ENCODE measurements at places on chromosomes 12 and 14.

DNA sequence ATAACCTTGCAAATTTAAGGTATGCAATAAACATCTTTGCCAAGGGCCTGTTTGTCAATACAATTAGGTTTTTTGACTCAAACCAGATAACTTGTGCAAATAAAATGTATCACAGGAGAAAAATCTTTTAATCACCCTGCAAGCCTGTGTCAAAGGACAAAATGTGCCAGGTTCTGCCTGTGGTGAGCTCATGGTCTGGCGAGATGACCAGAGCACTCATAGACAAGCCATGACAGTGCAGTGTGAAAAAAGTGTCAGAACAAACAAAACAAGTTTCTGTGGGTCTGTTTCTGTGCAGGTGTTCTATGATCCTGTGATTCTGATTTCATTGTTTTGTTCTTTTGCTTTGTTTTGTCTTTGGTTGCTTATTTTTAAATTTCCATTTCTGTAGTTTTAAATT is 847.2 kb downstream of the VRK1 start:
- DNase-seq: no peak

GRCh38 chr12:18782827-18783226 is 44.9 kb downstream of the CAPZA3 start:
- DNase-seq: peak; percentile 6

- DNase-seq: peak; percentile 86
Observed at GRCh38 chr14:90827919-90828610, 11.8 kb upstream of the TTC7B start.

DNA sequence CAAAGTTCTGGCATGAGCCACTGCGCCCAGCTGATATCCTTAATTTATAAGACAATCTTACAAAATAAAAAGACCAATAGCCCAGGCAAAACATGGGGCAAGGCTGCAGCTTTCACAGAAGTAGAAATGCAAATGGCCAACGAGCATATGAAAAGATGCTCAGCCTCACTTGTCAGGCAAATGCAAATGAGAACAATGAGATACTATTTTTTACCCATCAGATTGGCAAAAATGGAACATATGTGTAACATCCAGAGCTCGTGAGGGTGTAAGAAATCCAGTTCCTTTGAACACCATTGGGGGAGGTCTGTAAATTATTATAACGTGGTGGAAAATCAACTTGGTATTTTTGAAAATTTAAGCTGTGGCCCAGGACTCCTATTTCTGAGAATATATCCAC is 14.6 kb downstream of the MAP1LC3B2 start:
- DNase-seq: no peak

DNA sequence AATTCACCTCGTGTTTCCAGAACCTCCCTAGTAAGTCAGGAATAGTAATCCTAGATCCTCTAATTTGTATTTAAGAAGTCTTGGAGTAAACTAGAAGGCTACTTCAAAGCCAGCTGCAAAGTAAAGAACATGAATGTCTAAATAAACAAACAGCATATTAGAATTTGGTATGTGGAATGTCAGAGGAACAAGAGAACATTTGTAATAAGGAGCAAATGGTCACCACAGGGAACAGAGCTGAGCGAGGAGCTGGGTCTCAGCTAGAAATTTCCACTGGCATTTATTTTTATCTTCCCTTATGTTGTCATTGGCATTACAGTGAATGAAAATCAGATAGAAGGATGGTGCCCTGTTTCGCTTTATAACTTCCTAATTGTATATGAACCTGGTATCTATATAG is 50.2 kb downstream of the FRMD6 start:
- peak; percentile 54 for DNase-seq

GRCh38 chr12:131901431-131902331 is 7.3 kb downstream of the ULK1 start:
- DNase-seq: no peak

- DNase-seq: no peak
Observed at GRCh38 chr12:108910336-108910735, 30.4 kb downstream of the DAO start.

DNA sequence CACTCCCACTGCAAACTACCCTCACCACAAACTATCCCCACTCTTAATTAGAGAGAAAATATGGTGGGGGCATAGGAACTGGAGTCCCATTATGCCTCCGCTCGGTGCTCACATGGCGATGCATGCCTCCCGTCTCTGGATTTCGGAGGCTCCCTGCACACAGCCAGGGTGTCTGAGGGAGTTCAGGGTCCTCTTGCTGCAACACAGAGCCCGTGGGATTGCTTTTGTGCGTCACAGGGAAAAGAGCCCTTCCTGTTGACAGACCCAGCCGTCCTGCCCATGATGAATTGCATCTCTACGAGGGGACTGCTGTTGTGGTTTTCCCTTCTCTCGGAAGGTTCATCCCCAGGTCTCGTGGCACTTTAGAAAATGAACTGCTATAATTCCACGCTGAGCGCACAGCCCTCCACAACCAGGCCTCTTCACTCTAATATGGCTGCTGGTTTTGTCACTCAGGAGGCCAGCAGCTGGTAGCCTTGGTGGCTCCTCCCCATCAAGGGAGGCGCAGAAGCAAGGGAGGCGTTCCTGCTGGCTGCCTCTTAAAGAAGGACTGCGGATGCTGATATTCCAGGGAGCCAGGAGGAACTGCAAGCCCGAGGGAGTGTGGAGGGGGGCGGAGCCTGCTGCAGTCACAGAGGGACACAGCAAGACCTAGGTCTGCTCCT is 158.0 kb downstream of the KCNA5 start:
- DNase-seq: no peak

DNA sequence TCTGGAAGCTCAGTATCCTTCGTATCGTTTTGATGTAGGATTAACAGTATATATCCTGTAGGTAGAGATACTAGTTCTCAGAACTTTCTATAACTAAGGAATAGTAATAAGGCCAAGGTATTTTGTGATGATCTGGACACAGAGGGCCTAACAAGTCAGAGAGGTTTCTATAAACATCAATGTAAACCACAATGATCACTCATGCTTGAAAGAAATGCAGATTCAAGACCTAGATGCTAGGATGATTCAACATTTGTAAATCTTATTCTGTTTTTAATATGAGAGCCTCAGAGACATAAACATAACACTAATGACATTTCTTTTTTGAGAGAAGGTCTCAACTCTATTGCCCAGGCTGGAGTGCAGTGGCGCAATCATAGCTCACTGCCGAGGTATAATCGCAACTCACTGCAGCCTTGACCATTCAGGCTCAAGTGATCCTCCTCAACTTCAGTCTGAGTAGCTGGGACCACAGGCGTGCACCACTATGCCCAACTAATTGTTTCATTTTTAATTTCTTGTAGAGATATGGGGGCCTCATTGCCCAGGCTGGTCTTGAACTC is 16.2 kb downstream of the SUPT16H start:
- DNase-seq: peak; percentile 12

- no peak for DNase-seq
Observed at GRCh38 chr14:61342486-61342885, 21.1 kb downstream of the PRKCH start.

GRCh38 chr14:86639666-86640065 is 1109.7 kb downstream of the FLRT2 start:
- no peak for DNase-seq

DNA sequence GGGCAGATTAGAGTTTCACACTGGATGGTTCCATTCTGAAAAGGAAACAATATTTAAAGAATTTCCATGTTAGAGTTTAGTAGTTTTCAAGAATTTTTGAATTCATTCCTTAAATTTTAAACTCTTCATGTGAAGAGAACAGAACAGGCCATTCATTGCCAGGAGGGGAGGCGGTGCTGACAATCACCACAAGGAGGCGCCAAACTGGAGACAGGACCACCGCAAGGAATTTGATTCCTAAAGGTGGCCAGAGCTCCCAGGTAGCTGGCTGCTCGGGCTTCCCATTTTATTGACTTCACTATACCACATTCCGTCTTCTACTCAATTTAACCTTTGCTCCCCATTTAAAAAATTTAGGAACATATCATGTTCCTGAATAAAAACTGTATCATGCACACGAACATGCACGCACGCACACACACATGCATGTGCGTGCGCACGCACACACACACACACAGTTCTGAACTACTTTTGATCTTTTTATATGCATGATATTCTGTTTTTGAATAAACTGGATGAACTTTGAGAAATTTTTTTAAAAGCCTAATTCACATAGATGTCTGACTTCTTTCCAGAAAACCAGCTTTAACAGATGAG is 101.2 kb downstream of the NELL2 start:
- DNase-seq: peak; percentile 4

DNA sequence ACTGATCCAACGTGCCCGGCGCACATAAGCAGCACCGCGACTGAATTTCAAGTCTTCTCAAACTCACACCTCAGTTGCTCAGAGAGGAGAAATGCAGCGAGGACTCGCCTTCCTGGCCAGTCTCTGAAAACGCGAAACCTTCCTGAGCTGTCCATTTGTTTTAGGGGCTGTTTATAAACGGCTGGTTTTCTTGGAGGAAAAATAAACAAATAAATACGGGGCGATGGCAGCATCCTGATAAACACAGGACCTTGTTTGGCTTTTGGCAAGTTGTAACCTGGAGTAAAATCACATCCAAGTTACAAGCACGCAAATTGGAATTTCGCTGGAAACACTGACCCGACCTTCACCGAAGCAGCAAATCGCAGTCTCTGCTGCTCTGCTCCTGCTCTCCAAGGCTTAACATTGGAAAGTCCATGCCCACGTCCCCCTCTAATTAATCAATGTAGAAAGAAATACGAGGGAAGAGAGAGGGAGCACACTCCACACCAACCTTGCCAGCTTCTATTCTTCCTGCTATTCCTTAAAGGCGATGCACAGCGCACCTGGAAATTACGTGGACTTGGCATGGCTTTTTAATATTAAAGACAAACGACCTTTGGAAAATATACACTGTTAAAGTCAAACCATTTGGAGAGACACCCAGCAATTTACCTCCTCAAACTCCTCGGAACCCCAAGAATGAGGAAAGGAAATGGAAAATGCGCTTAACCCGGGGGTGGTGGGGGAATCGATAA is 248.8 kb downstream of the APAF1 start:
- no peak for DNase-seq

DNA sequence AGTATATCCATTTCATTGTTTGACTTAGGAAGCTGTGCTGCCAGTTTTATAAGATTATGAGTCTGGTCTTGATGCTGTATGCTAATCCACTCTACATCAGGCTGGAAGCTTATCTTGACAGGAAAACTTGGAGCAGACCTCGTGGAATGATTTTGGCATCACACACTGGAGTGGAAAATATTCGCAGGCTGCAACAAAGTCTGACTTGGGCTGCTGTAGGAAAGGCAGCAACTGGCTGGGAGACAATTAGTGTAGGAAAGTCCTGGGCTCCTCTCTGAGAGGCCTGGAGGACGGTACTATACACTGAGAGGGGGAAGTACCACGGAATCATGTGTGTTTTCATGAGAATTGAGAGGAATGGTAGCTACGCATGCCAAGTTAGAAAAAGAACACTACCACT is 383.7 kb downstream of the ETNK1 start:
- no peak for DNase-seq

DNA sequence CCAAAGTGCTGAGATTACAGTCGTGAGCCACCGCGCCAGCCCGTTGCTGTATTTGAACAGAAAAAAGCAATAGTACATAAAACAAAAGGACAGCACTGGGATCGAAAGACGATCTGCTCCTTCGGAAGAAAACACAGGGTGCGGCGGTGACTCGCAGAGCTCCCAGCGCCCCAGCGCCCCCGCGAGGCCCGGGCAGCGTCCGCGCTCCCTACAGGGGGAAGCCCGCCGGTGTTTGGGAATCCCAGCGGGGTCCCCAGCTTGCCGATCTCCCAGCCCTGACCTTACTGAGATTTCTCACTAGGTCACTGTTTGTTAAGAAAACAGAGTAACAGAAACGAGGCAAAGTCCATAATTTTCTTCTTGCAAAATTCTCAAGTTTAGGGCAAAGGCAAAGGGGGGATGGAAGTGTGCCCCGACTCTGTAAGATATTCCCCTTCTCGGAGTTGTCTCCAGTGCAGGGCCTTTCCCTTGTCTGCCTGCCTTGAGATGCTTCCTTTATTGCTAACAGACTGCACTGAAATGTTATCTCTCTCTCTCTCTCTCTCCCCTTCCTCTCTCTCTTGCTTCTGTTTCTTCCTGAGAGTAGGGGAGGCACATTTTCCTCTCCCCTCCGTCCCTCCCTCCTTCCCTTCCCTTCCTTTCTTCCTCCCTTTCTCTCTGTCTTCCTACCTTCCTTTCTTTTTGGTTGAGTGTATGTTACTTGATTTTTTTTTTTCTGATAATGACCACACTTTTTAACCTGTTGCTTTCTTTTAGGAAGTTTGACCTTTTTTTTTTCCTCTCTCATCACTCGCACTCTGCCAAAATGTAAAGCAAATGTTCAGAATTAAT is 91.9 kb downstream of the TMEM30B start:
- DNase-seq: peak; percentile 82

DNA sequence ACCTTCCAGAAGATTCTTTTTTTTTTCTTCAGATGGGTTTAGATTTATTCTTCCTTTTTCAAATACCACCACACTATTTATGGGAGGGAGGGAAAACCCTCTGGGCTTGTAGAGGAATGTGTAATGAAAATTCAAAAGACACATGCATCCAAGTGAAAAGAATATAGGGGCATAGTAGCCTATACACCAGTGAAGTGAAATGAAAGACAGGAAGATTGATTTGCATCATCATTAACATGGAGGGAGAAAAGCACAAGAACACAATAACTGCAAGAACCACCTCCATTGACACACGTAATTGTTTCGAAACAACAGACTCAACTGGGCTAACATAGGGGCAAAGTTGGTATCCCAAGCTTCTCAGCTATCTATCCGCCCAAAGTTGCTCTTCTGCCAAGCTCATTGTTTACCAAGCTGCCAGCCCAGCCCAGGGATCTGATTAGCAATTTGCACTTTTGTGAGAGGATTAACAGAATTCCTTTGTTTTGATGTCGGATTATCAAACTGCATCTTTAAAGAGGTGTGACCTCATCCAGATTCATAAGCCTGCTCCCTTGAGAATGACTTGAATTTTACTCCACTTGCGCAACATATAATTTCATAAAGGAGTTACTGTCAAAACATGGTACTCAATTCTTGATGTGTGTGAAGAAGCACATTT is 430.5 kb upstream of the SOX5 start:
- peak; percentile 51 for DNase-seq

DNA sequence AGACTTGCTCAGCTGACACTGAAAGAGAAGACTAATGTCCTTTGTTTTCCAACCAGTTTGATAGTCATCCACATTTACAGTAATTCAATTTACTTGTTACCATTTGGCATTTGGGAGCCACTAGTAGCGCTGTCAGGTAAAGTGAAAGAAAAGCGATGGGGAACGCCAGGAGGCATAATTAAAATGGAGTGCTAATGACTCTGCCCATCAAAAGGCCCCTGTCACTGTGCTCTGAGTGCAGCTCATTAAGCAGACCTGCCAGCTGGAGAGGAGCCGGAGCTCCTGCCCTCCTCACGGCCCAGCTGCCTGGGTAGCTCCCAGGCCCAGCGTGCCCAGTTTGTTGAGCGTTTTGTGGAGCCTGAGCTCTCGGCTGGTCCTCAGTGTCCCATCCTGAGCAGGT is 463.6 kb upstream of the CCDC196 start:
- DNase-seq: no peak

GRCh38 chr12:96237465-96238077 is 43.4 kb downstream of the ELK3 start:
- peak; percentile 98 for DNase-seq

DNA sequence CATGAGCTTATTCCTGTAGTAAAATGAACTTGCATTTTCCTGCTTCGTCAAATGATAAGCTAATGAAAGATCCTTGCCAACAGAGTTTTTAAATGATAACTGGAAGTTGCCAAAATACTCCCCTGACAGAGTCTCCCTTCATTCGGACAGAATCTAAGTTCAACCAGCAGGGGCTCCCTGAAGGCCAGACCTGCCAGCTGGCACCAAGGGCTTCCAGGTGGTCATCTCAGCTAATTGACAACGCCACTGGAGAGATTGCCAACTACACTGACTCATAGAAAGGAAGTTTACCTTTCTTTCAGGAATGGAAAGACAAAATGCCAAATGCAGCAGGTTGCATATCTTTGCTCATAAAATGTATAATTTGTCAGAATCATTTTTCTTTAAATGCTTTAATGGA is 462.8 kb downstream of the GXYLT1 start:
- DNase-seq: no peak

Measured in iris pigment epithelial cell (primary cell).